Activated CD4-positive, alpha-beta T cell treated with anti-CD3 and anti-CD28 coated beads for 36 hours (primary cell): ENCODE measurements at places on chromosomes 3 and 15.

- DNase-seq = no peak
These were observed 24.0 kb downstream of the PLSCR5 start for GRCh38 chr3:146581080-146581601.

DNA sequence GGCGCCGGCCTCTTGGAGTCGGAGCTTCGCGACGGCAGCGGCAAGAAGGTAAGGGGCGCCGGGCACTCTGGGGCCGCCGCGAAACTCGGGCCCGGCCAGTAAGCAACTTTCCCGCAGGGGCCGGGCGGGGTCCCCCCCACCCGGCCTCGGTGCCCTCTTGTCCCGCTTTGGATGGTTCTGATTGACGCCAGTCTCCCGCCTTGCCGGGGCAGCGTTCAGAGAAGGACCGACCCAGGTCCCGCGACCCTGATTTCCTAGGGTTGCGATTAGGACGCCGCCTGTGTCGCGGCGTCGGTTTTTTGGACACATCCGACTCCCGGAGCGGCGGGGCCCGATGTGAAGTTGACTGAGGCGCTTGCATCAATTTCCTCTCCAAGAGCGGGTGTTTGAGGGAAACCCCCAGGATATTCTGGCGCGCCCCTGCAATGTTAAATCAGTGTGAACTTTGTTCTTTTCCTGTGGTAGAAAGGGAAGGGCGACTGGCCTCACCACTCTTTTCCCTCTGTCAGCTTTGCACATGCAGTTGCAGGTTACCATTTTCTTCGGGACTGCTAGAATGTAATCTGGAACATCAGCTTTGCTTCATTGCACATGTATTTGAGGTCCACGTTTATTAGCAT is 755 bp downstream of the PDE8A start:
- peak; percentile 80 for DNase-seq

- no peak for DNase-seq
These were observed 3.7 kb downstream of the TRANK1 start for GRCh38 chr3:36941162-36941561.

- no peak for DNase-seq
These were observed 24.8 kb downstream of the SH3BP5 start for GRCh38 chr3:15307580-15307979.

DNA sequence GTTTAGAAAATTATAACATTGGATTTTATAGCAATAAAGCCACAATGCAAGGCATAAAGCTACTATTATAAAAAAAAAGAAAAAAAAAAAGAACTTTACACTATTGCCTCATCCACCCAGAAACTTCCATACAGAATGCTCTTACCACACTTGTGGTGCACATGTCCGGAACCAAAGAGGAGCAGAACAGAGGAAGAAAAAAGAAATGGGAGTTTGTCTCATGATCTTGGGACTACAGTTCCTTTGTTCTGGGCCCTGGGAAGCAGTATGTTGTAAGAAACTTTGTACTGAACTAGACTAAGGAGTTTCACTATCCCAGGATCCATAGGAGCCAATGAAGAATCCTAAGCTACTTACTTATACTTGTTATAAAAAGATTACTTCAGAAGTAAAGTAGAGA is 36.1 kb downstream of the FMN1 start:
- DNase-seq = no peak

DNA sequence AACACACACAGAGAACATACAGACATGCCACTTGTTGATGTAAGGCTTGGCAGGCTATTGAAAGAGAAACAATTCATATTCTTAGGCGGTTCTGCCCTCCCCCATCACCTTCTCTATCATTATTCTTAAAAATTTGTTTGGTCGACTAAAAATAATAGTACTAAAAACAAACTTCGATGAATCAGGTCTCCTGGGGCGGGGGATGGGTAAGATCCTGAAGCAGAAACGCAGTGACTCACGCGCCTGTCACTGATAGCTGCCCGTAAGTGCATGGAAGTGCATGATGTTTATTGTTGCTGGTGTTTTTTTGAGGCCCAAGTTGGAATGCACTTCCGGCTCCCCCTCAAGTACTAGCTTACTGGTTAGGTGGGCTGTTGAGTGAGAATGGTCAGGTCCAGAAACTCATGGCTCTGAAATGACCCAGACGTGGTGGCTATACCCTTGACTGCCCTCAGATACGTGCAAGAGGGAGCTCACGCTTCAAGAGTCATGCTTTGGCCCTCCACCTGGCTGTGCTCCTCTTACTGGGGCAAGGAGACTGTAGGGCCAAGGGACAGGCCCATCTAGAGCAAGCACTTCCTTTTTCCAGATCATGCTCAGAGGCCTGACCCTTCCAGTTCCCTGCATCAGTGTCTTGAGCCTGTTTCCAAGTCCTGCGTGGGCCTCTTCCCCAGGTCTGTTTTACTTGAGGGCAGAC is 10.9 kb downstream of the SMAD3 start:
- peak; percentile 87 for DNase-seq

GRCh38 chr3:51578238-51578637 is 39.7 kb downstream of the RAD54L2 start:
- DNase-seq = no peak

DNA sequence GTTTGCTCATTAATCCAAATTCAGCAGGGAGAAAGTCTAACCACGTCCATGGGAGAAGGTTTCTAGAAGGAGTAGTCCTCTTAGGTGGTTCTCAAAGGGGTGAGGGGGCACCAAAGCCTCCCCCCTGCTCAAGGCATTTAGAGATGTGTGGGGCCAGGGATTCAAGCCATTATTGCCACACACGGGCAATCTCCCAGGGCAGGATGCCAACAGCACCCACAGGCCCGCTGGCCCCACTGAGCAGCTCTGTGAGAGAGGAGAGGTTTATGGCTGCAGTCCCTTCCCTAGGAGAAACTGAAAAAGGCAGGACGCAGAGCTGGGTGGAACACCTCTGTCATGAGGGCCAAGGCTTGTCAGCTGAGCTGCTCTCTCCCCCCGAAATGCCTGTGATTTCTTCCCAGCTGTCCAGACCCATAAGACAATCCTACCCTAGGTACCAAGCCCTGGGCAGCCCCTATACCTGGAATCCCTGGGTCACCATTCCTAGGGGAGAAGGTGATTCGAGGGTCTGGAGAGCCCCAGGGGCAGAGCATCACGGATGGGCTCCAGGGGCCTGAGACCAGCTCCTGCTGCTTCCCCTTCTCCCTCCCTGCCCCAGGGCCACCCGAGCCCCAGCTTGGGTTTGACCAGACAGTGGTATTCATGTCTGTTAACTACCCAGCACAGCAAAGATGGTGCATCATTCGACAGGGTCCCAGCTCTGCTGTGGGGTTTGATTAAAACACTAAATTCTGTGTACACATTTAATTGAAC is 39.0 kb downstream of the WHAMM start:
- DNase-seq = no peak

DNA sequence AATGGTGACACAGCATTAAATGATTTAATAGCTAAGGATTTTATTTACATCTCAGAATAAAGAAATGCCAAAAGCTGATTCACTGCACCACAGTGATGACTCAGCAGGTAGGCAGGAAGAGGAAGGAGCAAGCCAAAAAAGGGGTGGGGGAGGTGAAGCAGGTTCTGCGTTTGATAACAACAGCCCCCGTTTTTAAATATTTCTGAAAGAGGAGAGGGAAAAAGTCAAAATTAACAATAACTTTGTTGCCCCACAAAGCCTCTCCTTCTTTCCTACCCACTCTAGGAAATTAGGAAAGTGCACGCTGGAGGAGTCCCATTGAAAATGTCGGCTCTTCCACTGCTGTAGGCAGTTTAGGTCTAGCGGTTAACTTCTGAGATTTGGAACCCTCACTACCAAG is 9.9 kb upstream of the CCDC54 start:
- peak; percentile 40 for DNase-seq

- no peak for DNase-seq
These were observed 514.8 kb downstream of the MECOM start for GRCh38 chr3:169148448-169149348.

DNA sequence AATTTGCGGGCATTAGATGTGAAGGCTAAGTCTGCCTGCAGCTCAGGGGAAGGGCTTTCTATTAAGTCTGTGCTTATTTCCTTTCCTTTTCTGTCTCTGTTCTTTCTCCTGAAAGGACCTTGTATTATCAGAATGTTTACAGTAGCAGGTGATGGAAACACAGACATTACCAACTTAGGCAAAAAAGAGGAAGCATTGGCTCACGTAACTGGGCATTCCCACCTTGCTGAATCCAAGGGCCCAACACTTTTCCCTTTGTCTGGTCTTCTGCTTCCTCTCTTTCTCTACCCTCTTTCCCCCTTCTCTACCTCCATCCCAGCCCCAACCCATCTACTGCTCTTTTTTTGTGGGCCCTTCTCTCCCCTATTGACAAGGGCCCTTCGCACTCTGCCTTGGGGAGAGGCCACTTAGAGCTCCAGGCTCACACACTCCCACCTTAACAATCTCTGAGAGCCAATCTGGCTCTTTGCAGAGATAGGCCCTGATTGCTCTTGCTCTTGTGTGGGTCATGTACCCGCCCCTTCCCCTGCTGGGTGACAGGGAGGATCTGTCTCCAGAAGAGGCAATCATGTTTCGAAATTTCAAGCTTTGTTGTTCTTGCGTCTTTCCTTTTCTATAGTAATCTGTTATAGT is 35.0 kb downstream of the ACAA1 start:
- DNase-seq = no peak

DNA sequence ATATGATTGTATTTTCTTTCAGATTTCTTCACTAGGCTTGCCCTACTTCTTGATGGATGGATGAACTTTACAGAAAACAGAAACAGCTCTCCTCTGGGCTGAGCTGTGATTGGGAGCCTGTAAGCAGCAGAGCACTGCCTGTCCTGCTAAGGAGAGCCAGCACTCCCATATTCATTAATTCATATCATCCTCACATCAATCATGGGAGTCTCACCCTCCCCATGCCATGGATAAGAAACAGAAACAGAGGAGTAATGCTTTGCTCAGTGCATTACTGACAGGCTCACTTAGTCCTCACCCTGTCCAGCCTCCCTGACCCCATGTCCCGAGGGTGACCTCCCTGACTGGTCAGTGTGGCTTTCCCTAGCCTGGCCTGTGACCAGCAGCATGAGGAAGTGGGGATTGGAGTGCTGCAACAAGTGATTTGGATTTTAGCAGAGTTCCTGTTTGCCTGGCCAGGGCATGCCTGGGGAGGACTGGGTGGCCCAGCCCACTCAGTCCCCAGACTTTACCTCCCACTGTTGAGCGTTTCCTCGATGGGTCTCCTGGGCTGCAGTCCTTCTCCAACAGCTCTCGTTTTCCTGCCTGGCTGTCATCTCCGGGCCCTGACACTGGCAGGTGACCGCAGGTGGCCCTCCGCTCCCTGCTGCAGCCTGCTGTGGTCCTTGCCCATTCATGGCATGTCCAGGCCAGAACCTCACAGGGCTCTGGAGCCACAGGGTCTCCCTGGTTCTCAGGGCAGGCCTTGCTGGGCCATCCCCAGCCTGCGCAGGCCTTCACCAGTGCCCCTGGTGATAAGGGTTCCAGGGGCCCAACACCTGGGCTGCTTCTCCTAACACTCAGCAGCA is 1.3 kb upstream of the TMIE start:
- DNase-seq = no peak

DNA sequence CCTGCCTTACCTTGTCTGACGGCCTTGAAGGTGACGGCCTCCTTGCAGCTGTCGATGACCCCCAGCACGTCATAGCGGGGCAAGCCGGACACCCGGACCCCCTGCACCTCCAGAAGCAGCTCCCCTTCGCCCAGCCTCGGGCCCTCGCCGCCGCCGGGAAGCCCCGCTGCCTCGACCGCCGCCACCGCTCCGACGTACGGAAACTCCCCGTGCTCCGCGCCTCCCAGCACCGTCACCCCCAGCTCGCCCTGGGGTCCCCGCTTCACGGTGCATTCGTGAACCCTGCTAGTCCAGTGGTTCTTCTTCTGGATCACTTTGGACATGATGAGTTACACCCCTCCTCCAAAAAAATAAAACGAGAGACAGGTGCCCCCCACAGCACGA is 740 bp downstream of the MAGI1 start:
- peak; percentile 34 for DNase-seq

- no peak for DNase-seq
These were observed 354.6 kb downstream of the CNTN6 start for GRCh38 chr3:1447452-1447851.

GRCh38 chr3:45258317-45258716 is 32.2 kb upstream of the TMEM158 start:
- DNase-seq = no peak

DNA sequence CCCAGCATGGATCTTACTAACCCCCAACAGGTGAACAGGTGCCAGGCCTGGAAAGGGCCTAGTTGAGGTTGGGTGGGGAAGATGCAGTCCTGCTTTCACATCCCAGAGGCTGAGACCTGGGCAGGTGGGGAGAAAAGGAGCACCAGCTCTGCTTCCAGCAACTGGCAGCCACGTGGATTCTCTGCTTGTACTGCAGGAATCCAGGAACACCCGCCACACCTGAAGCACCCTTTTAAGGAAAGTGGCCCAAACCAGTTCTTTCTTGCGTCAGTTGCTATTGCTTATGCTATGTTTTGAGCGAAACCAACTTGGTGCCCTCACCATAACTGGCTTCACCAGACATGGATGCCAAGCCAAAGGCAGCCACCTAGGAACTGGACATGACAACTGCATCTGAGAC is 28.1 kb upstream of the NEO1 start:
- no peak for DNase-seq

DNA sequence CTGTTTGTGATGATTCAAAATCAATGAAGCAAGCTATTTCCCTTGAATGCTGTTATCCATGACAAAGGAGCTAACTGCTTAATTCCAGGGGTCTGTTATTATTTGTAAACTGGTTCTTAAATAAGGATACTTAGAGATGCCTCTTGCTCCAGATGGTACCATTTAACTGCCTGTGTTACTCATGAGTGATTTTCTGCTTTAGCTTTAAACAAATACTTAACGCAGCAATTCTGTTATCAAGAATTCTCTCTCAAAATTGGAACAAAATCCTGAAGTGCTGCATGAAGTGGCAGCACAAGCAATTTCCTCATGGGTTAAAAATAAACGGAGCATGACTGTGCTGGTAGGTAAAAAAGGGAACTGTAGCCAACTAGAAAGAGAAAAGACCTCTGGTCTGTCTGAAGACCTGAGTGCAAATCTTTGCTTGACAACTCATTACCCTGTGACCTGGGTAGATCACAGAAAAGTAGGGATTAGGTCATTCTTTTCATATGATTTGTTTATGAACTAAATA is 62.5 kb upstream of the GBE1 start:
- DNase-seq = no peak

- DNase-seq = no peak
These were observed 105.8 kb upstream of the C15orf61 start for GRCh38 chr15:67415181-67415580.

DNA sequence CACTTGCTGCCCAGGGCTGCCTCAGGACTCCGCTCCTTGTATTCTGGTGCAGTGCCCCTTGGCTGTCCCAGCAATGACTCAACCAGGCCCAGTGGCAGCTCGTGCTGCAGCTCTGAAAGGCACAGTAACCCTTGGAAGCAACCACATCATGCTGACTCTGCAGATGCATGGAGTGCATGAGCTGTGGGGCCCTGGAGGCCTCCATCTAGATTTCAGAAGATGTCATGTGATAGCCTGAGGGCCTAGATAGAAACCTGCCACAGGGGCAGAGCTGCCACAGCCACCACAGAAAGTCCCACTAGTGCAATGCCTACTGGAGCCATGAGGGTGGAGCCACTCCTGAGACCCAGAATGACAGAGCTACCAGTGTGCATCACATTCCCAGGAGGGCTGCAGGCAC is 117.1 kb upstream of the SMAD3 start:
- DNase-seq = peak; percentile 52
